ENCODE measurements at places on chromosomes 11 and 22. TPM values are rescaled to one million over a fixed set of nuclear protein-coding genes. Genes with fewer than 3 reads are reported as not detected.

KLHDC7B gene
- total RNA-seq = 5.3 TPM

GRCh38 chr11:86931548-86932258, 23.5 kb downstream of the FZD4 start:
- DNase-seq = no peak

- no peak for DNase-seq
These were observed 1.4 kb upstream of the TAGLN start for GRCh38 chr11:117197516-117198456.

TESMIN gene
- 1.4 TPM for total RNA-seq

ANO1 gene
- total RNA-seq = not detected

TTC38 gene
- total RNA-seq = 19.2 TPM

KRTAP5-10 gene
- not detected for total RNA-seq

GRCh38 chr11:18706330-18707243, 8.0 kb downstream of the TMEM86A start:
- peak; percentile 84 for DNase-seq

DNA sequence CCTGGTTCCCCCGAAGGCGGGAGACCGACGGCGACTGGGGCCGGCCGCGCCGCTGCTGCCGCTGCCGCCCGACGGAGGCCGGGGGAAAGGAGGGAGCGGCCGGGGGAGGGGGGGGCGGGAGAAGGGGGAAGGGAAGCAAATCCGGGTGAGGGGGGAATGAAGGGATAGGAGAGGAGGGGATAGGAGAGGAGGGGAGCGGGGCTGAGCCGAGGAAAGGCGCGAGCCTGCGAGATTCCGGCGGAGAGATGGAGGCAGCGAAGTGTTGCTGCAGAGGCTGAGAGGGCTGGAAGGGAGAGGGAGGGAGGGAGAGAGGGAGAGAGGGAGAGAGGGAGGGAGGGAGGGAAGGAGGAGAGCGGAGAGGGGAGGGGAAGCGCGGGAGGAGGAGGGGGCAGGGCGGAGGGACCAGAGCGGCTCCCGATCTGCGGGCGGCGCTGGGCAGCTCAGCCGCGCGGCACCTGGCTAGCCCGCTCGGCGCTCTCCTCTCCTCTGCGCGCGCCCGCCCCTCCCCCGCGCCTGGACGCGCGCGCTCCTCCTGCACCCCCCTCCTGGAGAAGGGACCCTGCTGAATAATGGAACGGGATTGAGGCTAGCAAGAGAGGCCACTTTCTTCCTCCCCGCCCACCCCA, 52.3 kb downstream of the SLC22A12 start:
- no peak for DNase-seq

- DNase-seq = no peak
These were observed 23.6 kb upstream of the UPB1 start for GRCh38 chr22:24471570-24471969.

DNA sequence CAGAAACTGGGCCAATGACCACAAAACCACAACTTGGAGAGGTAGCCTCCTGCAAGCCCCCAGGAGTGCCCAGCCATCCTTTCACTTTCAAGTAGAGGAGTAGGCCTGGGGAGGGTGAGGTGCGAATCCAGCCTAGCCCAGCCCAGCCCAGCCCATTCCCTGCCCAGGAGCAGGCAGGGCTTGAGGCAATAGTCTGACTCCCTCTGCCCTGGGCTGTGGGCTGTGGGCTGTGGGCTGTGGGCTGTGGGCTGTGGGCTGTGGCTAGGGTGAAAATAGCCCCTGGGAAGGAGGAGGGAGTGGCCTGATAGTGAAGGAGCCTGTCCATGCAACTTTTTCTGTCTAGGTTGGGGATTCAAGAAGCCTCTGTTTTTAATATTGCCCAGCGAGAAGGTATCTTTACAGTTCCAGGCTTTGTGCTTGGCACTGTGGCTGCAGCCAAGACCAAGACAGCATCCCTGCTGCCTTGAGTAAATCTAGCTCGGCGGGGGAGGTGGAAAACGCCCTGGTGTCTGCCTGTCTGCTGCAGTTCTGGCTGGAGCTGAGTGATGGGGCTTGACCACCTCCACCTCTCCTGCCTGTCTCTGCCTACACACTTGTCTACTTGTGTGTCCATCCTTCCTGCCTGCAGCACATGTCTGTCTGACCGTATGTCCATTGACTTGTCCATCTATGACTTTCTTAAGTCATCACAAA, 40.7 kb downstream of the LMO1 start:
- DNase-seq = no peak

APOA4 gene
- total RNA-seq = not detected

- DNase-seq = no peak
These were observed 214.1 kb downstream of the BUD13 start for GRCh38 chr11:116558504-116559211.

DNA sequence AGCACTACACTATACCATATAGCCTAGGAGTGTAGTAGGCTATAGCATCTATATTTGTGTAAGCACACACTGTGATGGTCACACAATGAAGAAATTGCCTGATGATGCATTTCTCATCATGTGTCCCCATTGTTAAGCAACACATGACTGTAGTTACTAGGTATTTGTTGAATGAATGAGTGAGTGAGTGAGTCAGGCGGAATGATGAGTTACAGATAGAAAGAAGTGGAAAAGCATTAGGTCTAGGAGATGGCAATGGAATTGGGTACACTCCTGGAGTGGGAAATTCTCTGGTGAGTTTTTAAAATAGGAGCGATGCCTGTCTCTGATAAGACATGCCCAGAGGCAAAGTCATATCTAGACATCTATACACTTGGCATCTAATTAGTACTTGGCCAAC, 160.5 kb upstream of the TBCEL start:
- DNase-seq = no peak

- DNase-seq = no peak
These were observed 63.1 kb downstream of the RAB30 start for GRCh38 chr11:83008581-83008923.

Data from activated CD4-positive, alpha-beta T cell treated with anti-CD3 and anti-CD28 coated beads, Interleukin-2, amount 10 ng/mL, durations not matched to agents 24 days and 14 days (primary cell).